ENCODE measurements at places on chromosomes 4 and X. TPM values are rescaled to one million over a fixed set of nuclear protein-coding genes. Genes with fewer than 3 reads are reported as not detected.

Gene ODAM
- not detected for total RNA-seq

GRCh38 chrX:38607976-38608375, 46.6 kb downstream of the TSPAN7 start:
- DNase-seq: no peak

- no peak for DNase-seq
Measured at GRCh38 chrX:96407072-96407471, 277.6 kb upstream of the DIAPH2 start.

DNA sequence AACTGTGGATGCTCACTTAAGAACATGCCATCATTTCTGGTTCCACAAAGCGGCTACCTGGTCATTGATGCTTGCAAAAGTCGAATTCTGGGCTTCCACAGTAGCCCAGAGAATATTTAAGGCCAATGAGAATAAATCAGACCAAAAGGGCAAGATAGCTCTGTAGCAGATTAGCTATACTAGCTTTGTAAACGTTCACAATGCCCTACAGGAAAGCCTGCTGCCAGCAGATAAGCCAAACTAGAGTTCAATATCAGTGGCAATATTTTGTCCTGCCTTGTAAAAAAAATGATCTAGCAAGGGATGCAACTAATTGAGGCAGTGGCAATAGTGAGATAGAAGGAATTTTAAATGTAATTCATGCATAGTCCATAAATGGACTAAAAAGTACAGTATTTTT, 387.7 kb upstream of the TEX13C start:
- DNase-seq: no peak

- no peak for DNase-seq
Measured at GRCh38 chrX:109384699-109385098, 97.2 kb downstream of the GUCY2F start.

- DNase-seq: no peak
Measured at GRCh38 chr4:14644580-14645282, 357.6 kb upstream of the CPEB2 start.

- peak; percentile 52 for DNase-seq
Measured at GRCh38 chr4:88244816-88245579, 39.4 kb downstream of the PPM1K start.

- no peak for DNase-seq
Measured at GRCh38 chr4:86972997-86973396, 38.2 kb downstream of the AFF1 start.
